H9 (cell line): ENCODE measurements at places on chromosomes 4 and X.
A peak's percentile ranks its signal among the peaks of the same experiment; 100 is the strongest.

DNA sequence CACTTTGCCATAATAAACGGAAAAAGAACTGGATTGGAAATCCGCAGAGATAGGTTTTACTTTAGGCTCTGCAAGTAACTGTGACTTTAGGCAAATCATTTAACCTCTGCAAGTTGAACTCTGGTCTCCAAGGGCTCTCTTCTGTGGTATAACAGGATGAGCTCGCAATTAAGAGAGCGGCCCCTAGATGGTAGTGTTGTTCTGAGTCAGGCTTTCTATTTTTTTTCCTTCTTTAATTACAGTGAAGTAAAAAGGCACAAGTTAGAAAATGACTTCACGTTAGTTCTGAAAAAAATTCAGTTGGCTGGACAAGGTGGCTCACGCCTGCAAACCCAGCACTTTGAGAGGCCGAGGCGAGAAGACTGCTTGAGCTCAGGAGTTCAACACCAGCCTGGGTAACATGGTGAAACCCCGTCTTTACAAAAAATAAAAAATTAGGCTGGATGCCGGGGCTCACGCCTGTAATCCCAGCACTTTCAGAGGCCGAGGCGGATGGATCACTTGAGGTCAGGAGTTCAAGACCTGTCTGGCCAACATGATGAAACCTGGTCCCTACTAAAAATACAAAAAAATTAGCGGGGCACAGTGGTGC lies 18.0 kb downstream of the RPS3A start:
- DNase-seq, result peak; percentile 65

DNA sequence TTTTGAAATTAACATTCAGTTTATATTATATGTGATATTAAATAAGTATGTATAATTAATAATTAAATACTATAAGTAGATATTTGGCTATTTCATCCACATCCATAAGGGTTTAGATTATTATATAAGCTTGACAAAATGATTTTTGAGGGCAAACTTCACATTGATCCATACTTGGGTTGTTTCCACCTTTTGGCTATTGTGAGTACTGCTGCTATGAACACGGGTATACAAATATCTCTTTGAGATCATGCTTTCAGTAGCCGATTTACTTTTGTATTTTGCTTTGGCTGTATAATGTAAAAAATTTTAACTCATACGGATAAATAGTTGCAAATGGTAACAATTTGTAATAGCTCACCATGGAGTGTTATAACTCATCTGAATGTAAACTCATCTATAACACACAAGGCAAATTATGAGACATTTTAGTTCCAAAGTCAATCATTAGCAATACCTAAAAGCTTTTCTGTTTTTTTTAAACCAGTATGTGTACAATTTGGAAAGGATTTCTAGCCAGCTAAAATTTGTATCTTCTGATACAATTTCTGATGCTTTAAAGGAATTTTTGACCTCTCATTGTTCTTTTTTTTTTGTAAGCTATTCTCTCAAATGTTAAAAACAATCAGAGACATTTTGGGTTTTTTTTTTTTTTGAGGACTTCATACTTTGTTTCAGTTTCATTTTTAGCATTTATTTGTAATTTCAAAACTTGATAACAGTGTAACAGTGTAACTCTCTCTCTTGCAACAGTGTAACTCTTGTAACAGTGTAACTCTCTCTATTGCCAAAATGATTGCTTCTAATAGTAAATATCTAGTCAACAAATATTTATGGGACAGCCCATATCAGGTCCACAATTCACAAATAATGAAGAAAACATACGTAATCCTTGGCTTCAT lies 51.8 kb upstream of the ARX start:
- DNase-seq, result no peak

DNA sequence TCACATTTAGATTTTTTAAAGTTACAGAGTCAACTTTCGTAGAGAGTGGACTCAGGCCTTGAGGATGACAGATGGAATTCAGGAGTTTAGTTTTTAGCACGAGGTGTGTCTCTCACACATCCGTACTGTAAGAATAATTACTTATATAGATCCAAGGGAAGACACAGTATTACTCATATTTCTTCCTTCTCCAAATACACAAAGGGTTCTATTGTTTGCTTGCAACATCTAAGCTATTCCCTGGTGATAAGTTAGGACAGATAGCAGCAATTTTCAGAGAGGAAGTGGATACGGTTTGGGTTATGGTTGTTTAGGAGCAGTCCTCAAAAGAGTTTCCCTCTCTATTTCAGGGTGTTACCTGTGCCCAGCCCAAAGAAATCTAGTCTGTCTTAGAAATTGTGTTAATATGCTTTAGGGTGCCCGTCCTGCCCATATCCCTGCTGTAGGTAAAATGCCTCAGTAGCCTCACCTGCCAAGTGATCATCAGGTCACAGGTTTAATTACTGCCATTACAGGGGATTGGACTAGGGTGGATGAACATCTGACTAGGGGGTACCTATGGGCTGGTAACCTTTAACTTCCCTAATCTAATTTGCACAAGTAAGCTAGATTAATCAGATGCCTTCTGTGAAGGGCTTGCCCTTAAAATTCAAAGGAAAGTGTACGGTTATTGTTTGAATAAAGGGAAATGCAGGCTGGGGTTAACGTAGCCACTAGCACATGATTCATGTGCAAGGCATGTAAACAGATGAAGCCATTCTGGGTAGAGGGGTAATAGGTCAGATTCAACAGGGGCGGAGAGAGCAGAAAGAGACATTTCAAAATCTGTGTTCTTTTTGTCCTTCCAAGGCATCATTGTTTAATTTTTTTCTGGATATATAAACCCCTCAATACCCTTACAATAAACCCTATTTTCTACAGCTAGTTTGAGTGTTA lies 8.7 kb upstream of the PPP3CA start:
- no peak for DNase-seq

DNA sequence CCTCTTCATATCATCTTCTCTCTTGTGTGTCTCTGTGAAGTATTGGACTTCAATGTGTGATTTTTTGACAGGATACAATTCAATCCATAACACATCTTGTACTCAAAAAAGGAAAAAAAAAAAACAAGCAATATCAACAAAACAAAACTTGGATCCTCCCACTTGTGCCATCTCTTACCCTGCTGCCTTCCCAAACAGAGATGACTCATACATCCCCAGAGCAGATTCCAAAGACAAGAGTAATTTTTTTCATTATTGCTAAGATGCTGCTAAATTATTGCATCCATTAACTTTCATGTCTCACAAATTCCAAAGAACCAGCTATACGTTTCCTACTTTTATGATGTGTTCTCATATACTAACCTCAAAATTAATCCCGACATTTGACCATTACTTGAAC lies 479.2 kb downstream of the GBA3 start:
- DNase-seq, result no peak

DNA sequence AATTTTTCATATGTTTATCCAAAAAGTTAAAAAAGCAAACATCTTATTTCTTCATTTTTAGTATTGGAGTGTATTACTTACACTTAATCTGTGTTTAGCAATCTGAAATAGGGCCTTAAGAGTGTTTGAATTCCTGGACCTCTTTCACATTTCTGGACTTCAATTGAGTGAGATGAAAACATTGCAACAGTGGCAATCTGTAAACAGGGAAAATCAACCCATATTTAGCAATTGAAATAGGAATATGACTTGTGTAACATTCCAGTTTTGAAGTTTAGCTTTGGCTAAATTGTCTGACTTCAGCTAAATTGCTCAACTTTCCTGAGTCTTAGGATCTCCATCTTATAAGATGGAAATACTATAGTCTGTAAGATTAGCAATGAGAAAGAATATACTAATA lies 34.6 kb upstream of the FHL1 start:
- DNase-seq, result no peak

- peak; percentile 48 for DNase-seq
Measured at GRCh38 chrX:17692709-17693346, 44.5 kb upstream of the SCML1 start.

- DNase-seq, result no peak
Measured at GRCh38 chr4:120664851-120665250, 257.7 kb downstream of the PRDM5 start.
